ENCODE measurements at places on chromosomes 7 and 10. TPM values are rescaled to one million over a fixed set of nuclear protein-coding genes. Genes with fewer than 3 reads are reported as not detected.

The HOXA5 gene
- polyA plus RNA-seq, result not detected

The ADRA2A gene
- polyA plus RNA-seq, result not detected

The GRM3 gene
- not detected for polyA plus RNA-seq

The TFR2 gene
- polyA plus RNA-seq, result 1.4 TPM

The TUBAL3 gene
- polyA plus RNA-seq, result 0.31 TPM

The PHKG1 gene
- polyA plus RNA-seq, result 0.41 TPM

The IRF5 gene
- 20.6 TPM for polyA plus RNA-seq
